ENCODE measurements at places on chromosomes 6 and 20.
A peak's percentile ranks its signal among the peaks of the same experiment; 100 is the strongest.

DNA sequence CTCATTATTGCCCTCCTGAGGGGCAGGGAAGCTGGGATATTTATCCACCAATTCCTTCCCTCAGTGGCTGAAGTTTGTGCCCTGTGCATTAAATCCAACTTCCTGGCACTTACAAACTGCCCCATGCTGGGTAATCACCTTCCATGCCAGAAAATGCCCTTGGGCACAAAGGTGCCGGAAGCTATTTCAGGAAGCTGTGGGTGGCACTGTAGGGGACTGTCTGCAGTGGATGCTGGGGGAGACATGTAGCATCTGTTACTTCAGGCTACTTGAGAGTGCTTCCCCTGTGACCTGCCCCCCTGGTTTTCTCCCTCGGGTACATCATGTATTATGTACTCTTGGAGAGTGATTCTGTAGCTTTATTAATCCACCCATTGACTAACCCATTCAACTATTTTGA, 24.7 kb upstream of the RALGAPA2 start:
- DNase-seq: no peak

GRCh38 chr6:34196116-34196832, 40.4 kb upstream of the HMGA1 start:
- DNase-seq: peak; percentile 22

DNA sequence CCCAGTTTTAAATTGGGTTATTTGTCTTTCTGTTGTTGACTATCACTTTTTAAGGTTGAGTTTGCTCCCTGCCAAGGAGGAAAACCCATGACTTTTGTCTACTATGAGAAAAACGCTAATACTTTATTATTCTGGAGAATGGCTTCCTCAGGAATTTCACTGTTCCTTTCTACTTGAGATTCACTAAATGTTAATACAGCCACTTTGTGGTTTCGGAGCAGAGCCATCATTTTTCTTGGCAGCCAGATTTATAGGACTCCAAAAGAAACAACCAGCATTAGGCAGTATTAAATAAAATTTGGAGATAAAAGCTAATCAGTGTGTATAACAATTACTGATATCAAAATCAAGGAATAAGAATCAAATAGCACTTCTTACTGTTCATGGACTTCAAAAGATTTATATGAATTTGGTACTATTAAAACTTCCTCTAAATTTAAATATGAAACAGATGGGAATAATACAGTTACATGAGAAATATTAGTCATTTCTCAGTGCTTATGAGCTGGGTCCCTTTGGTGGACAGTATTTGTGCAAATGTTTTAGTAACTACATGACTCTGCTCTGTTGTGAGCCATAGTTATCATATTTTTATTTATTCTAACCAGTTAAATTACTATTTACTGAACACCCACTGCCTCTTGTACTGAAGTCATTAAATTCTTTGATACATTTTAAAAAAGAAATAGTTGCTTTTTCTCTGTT, 64.1 kb upstream of the FBXO30 start:
- DNase-seq: no peak

DNA sequence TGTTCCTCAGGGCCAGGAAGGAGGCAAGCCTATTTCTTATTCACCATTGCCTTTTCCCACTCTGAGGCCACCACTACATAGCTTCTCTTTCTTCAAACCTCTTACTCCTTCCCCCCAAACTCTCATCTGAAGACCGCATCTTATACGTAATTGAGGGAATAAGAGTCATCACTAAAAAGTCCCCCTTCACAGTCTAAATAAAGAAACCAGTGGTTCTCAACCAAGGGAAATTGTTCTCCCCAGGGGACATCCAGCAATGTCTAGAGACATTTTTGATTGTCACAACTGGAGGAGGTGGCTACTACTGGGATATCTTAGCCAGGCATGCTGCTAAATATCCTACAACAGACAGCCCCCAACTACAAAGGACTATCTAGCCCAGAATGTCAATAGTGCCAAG, 327.6 kb upstream of the CNR1 start:
- DNase-seq: no peak

- no peak for DNase-seq
Measured at GRCh38 chr6:146833157-146833556, 234.4 kb downstream of the ADGB start.

- DNase-seq: peak; percentile 72
Measured at GRCh38 chr6:14673201-14673600, 555.6 kb downstream of the CD83 start.

- no peak for DNase-seq
Measured at GRCh38 chr6:64988148-64988547, 718.9 kb downstream of the EYS start.

- DNase-seq: peak; percentile 59
Measured at GRCh38 chr6:14349507-14349906, 231.9 kb downstream of the CD83 start.

GRCh38 chr6:108253241-108253640, 7.6 kb downstream of the SNX3 start:
- DNase-seq: no peak

DNA sequence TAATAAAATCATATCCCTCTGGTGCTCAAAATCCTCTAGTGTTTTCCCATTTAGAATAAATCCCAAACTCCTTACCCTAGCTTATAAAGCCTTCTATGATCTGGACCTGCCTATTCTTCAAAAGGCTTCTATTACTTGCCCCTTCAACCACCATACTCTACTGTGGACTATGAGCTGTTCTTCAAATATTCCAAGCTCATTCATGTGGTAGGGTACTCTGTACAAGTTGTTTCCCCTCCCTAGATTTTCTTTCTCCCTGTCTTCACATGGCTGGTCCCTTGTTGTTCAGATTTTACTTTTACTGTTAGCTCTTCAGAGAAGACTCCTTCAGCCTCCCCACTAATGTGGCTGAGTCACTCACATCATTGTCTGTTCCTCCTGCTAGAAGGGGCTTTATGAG, 193.2 kb downstream of the OGFRL1 start:
- no peak for DNase-seq

GRCh38 chr6:108801366-108801765, 46.9 kb upstream of the ARMC2 start:
- DNase-seq: no peak

DNA sequence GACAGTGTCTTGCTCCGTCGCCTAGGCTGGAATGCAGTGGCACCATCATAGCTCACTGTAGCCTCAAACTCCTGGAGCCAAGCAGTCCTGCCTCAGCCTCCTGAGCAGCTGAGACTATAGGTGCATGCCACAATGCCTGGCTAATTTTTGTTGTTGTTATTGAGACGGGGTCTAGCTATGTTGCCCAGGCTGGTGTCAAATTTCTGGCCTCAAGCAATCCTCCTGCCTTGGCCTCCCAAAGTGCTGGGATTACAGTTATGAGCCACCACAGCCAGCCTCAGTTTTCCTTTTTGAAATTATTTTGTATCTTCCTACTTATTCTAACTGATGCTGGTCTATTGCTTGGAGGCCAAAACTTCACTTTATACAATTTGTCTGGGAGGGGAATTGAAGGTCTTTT, 436.1 kb downstream of the UTRN start:
- no peak for DNase-seq

GRCh38 chr6:3764516-3765335, 13.2 kb upstream of the PXDC1 start:
- no peak for DNase-seq

DNA sequence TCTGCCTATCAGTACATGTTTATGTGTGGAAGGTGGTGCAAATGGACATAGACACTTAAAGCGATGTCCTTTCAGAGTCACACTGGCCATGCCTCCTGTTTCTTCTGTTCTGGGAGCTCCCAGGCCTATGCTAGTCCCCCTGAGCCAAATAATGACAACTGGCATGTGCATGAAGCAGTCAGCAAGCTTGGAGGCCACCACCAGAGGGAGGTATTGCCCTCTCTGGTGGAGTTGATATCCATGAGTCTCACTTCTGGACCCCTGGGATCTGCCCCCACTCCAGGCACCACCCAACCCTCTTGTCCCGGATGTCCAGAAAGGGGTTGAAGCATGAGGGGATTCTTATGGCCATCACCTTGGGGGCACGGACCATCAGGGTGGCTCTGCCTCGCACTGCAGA, 172.2 kb downstream of the AIG1 start:
- DNase-seq: peak; percentile 44

- peak; percentile 100 for DNase-seq
Measured at GRCh38 chr6:12313992-12314589, 23.9 kb downstream of the EDN1 start.

- DNase-seq: peak; percentile 33
Measured at GRCh38 chr6:74610352-74610751, 595.5 kb downstream of the COL12A1 start.

GRCh38 chr6:150420926-150421325, 52.1 kb downstream of the IYD start:
- DNase-seq: no peak

GRCh38 chr20:14142171-14142570, 146.9 kb downstream of the MACROD2 start:
- peak; percentile 61 for DNase-seq

- no peak for DNase-seq
Measured at GRCh38 chr20:1949347-1950100, 44.3 kb downstream of the PDYN start.

DNA sequence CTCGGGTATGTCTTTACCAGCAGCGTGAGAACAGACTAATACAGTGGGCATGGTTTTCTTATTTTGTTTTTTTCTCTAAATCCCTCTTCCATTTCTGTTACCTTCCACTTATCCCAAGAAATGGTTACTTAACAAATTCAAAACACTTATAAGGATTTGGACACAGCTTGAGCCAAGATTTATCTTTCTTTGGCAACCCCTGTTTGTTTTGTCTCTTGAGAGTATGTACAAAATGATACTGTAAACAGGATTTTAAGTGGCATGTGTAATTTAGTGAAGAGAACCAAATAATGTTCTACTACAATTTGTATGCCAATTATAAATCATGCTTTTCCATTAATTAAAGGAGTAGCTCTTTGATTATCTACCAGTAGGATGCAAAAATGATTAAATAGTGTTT, 51.4 kb downstream of the PPP1R14C start:
- no peak for DNase-seq

GRCh38 chr6:115618256-115618655, 442.4 kb downstream of the FRK start:
- DNase-seq: no peak

DNA sequence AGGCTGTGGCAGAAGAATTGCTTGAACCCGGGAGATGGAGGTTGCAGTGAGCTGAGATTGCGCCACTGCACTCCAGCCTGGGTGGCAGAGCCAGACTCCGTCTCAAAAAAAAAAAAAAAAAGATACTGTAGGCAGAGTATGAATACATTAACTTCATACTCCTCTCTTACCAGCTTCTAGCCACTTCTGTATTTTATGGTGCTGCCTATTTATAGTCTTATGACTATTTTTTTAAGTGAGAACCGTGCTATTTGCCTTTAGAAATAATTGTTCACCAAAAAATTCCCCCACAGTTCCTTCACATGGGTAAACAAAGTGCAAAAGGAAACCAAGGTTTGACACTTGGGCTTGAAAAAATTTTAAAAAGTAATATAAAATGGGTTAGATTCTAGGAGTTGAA, 1.5 kb upstream of the SNRNP48 start:
- DNase-seq: no peak

GRCh38 chr20:38640521-38640920, 38.9 kb downstream of the ARHGAP40 start:
- no peak for DNase-seq

DNA sequence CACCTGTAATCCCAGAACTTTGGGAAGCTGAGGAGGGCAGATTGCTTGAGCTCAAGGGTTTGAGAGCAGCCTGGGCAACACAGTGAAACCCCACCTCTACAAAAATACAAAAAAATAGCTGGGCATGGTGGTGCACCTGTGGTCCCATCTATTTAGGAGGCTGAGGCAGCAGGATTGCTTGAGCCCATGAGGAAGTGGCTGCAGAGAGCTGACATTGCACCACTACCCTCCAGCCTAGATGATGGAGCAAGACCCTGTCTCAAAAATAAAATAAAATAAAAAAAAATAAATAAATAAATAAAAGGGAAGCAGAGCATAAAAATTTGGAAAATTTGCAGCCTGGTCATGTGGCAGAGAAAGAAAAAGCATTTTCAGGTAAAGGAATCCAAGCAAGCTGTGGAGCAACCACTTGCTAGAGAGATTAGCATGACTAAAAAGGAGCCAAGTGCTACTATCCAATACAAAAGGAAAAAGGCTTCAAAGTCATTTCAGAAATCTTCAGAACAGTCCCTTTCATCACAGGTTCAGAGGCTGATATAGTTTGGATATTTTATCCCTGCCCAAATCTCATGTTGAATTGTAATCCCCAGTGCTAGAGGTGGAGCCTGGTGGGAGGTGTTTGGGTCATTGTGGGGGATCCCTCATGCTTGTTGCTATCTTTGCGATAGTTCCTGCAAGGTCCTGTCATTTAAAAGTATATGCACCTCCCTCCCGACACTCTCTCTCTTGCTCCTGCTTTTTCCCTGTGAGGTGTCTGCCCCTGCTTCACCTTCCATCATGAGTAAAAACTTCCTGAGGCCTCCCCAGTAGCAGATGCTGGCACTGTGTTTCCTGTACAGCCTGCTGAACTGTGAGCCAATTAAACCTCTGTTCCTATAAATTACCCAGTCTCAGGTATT, 11.2 kb upstream of the TTK start:
- DNase-seq: no peak

GRCh38 chr6:151719070-151719469, 88.4 kb upstream of the ESR1 start:
- DNase-seq: no peak

DNA sequence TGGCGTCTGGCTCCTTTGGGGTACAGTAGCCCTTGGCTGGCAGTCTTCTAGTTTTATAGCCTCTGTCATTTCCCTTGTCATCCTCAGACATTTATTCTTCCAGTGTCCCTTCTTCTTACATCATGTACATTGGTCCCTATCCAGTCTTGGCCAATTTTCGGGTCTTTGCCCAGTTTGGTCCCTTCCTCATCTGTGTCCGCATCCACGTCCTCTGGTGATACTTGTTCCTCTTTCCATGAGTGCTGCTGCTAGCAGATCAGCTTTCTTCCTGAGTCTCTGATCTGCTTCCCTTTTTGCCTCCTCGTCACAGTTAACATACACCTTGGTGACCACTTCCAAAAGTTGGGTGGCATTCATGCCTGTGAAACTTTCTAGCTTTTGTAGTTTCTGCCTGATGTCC, 86.2 kb upstream of the GPR6 start:
- no peak for DNase-seq

GRCh38 chr20:46509523-46509922, 3.8 kb downstream of the ZNF334 start:
- no peak for DNase-seq

GRCh38 chr20:13231031-13231752, 10.1 kb downstream of the ISM1 start:
- peak; percentile 84 for DNase-seq

GRCh38 chr6:22059126-22059525, 237.7 kb downstream of the PRL start:
- no peak for DNase-seq

GRCh38 chr6:129875610-129876520, 14.8 kb upstream of the TMEM244 start:
- no peak for DNase-seq

Data from bronchial epithelial cell (primary cell).